ENCODE measurements at places on chromosomes 5 and 9.

DNA sequence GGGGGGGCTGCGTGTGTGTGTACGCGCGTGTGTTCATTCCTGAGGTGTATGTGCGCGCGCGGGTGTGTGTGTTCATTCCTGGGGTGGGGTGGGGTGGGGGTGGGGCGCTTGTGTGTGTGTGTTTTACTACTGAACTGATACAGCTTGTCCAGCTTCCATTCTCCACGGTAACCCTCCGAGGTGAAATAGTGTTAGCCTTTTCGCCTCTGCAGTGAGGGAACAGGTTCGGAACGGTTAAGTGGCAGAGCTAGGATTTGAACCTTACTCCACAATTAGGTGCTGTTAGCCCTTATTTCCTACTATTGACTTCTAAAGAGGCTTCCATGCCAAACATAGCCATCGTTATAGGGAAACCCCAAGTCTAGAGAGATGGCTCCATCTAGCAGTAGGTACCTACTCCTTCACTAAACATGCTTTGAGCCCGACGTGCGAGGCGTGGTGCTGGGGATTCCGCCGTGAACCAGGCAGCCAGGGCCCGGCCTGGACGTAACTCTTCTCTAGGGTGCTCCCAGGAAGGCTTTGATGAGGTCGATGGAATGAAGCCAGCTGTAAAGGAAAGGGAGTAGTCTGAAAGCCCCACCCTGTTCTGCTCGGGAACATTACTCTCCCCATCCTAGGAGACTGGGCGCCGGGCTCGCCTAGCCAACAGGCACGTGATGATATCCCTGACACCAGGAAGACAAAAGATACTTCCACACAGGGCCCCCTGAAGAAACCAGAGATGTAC lies 782 bp upstream of the SKP1 start:
- DNase-seq, result no peak

DNA sequence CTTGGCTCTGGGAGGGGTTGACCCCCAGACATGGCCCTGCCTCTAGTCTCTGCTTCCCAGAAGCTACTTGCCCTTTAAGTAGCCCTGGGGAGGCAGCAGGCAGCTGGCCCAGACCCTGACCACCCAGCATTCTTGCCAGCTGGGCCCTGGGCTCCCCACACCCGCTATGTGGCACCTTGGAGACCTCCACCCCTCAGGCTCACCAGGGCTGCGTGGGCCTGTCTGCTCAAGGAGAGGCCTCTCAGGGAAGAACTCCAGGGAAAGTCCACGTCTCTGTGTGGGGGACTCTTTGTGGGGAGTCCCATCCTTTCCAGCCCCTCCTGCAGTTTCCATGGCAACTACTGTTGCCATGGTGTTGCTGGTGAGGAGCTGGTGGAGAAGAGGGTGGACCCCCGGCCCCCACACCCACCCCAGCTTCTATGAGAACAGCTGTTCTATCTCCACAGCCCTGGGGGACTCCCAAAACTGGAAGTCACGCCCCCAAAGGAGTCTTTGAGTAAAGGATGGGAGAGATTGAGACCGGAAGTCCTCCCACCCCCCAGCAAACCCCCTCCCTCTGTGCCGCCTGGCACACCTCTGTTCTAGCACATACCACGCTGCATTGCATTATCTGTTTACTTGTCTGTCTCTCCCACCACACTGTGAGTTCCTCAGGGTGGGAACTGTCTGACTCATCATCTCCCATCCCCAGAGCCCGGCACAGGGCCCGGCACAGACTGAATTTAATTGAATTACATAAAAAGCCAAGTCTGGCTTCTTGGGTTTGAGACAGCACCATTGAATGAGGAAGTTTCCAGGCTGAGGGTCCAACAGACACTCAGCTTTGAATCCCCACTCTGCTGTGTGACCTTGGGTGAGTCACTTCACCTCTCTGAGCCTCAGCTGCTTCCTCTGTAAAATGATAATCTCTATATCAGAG lies 12.6 kb downstream of the DNM1 start:
- no peak for DNase-seq

DNA sequence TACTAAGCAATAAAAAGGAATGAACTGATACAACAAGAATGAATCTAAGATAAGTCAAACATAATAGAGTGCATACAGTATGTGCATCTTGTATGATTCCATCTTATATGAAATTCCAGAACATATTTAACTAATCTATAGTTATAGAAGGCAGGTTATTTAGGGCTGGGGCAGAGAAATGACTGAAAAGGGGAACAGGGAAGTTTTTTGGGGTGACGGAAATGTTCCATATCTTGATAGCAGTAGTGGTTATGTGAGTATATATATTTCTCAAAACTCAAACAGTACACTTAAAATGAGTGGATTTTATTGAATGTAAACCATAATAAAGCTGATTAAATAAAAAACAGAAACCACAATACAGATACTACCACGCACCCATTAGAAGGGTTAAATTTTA lies 24.6 kb downstream of the FBXW11 start:
- no peak for DNase-seq

DNA sequence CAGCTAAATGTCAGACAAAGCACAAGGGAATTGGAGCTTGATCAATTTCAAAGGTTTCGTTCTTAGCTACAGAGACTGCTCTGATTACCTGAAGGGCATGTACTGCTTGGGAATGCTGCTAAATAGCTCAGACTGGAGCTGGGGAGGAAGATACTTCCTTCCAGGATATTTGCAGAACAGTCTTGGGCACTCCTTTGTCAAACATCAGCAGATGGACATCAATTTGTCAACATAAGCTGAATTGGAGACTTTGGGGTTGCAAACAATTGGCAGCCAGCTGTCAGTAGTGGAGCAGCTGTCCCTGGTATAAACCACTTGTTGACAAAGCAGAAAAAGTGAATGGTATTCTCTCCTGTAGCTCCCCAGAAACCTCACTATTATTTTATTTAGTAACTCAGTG lies 182.0 kb downstream of the CCDC192 start:
- DNase-seq, result no peak

DNA sequence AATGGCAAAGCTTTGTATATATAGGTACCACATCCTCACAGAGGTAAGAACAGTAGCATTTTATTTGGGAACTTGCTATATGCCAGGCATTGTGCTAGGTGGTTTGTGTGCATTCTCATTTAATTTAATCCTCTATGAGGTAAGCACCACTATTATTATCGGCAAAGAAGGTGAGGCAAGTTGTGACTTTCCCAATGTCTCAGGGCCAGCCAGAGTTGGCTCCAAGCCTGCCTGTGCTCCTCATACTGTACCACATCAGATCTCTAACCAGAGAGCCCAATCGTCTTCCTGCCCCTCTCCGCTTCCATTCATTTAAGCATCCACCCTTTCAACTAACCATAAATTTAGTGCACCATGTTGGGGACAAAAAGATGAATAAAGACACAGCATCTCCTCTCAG lies 55.1 kb downstream of the NIPSNAP3B start:
- no peak for DNase-seq

GRCh38 chr5:76081811-76082771 lies 1.1 kb upstream of the SV2C start:
- no peak for DNase-seq

GRCh38 chr5:34008802-34009201 lies 952 bp upstream of the AMACR start:
- no peak for DNase-seq
